ENCODE measurements at places on chromosomes 2 and 18. TPM values are rescaled to one million over a fixed set of nuclear protein-coding genes. Genes with fewer than 3 reads are reported as not detected.

GRCh38 chr2:118539290-118539689 lies 308.2 kb downstream of the EN1 start:
- DNase-seq, result peak; percentile 56

DNA sequence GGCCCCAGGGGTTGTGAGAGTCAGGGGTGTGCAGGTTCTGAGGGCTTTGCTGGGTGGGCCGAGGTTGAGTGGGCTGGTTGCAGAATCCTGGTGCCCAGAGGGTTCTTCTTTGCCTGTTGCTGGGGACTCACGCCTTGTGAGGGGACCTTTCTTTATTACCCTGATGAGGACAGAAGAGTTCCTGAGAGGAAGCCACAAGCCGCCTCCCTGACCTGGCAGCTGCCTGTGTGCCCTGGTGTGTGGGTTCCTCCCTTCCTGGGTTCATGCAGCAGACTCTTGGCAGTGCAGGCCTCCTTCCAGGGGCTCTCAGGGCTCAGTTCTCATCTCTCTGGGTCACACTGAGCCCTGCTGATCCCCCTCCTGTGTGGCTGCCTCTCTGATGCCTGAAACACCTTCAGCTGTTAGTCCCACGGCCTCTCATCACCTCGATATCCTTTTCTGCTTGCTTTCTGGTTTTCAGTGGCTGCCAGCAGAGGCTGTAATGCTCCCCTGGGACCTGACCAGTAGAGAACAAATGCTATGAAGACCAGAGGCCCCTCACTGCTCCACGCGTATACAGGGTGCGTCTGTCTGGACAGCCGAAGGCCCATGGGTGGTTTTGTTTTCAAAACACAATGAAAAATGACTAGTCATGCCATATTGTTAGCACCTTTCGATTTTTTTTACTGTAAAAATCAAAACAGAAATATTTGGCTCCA lies 191.3 kb downstream of the AGAP1 start:
- no peak for DNase-seq

Gene NAT8
- total RNA-seq, result not detected

GRCh38 chr2:96336104-96336775 lies 674 bp downstream of the NCAPH start:
- no peak for DNase-seq

Gene DNAH6
- 0.31 TPM for total RNA-seq

- no peak for DNase-seq
Measured at GRCh38 chr2:234827096-234827860, 124.5 kb upstream of the SH3BP4 start.

- DNase-seq, result no peak
Measured at GRCh38 chr2:195582188-195582587, 74.8 kb upstream of the SLC39A10 start.

DNA sequence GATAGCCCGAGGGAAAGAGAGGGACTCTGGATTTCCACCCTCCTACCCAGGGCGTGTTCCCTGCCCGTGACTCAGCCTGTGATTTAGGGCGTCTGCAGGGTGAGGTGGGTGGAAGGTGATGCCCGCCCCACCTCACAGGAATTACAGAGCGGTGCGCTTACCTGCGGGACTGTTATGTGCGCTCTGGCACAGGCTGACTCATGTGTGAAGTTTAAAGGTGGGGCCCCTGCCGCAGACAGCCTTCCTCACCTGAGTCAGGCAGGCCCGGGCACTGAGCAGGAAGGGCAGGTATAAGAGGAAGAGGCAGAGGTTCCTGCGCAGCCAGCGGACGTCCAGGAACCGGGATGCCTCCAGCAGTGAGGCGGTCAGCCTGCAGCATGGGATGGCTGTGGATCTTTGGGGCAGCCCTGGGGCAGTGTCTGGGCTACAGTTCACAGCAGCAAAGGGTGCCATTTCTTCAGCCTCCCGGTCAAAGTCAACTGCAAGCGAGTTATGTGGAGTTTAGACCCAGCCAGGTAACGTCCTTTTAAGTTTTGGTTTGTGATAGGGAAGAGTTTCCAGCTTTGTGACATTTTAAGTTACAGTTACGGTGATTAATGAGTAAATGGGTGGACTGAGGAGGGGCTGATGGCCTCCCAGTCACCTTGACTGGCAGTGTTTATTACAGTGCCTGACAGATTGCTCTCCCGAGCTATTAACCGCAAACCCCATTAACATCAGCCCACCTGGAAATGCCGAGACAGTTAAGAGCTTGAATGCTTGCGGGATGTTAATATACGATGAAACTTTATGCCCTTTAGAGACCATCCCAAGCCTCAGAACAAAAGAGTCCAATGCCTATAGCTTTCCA lies 141.6 kb upstream of the TTC39C start:
- no peak for DNase-seq

- no peak for DNase-seq
Measured at GRCh38 chr2:83536556-83536955, 922.5 kb downstream of the SUCLG1 start.

DNA sequence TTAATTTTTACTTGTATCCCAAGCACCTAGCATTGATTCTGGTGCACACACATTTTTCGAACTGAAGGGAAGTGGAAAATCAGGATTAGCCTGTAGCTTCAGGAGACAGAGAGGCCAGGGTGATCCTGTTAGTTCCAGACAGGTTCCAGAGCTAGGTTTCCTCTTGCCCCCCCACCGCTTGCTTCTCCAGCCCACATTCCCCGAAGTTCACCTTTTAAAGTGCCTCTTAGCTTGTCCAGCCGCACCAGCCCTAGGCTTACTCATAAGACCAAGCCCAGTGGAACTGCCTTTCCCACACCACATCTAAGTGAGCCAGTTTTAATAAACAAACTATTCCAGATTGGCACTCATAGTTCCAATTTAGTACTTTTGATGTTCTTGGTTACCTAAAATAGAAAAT lies 898.6 kb upstream of the KLHL29 start:
- DNase-seq, result no peak
